ENCODE measurements at places on chromosomes 3 and 15.

DNA sequence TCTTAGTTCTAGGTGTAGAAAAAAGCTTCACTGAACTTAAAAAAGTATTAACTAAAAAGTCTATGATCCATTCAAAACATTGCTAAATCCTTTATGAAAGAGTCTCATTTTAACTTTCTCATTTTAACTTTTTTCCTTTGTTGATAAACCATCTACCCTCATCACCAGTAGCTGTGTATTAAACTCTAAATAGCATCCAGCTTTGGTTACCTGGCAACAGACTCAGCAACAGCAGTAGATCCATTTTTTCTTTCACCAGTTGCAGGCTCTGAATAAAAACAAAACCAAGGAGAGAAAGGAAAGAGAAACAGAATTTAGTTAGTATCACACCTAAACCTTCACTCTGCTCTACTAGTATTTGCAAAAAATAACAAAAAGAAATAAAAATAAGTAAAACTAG, 51.6 kb downstream of the TP53BP1 start:
- DNase-seq = no peak

DNA sequence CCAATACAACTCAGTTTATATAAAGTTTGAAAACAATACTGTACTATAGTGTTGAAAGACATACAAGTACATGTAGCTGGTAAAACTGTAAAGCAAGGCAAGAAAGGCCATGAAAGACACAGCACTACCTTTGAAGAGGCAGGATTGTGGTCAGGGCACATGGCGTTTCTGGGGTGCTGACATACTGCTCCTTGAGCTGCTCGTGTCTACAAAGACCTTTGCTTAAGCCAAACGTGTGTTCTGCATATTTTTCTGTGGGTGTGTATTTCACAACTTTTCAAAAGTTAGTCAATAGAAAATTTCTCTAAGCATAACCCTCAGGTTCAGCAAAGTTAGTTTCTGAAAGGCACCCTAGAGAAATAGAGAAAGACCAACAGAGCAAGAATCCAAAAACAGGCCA, 14.1 kb upstream of the TOPAZ1 start:
- DNase-seq = no peak

DNA sequence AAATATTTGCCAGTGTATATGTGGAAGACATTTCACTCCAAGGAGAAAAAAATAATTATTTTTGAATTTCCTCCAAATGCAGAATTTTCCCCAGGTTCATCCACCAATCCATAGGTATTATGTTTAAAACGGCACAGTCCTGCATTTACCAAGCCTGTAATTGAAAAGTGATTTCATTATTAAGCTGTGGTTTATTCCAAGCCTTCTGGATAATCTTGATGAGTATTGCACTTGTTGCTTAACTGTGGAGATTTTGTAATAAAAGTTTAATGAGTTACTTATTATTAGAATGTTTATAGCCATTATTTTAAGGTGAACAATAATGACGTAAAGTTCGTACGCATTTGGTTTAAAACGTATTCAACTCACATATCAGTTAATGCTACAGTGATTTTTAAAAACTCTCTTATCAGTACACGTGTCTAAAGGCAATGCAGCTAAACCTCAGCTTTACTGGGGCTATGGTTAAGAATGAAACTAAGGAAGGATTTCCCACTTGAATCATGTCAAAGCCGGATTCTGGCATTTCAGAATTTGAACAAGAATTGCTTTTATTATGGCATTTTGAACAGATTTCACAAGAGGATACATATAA, 283.9 kb downstream of the MECOM start:
- no peak for DNase-seq

- no peak for DNase-seq
Measured at GRCh38 chr15:46222826-46223225, 588.0 kb downstream of the SQOR start.

DNA sequence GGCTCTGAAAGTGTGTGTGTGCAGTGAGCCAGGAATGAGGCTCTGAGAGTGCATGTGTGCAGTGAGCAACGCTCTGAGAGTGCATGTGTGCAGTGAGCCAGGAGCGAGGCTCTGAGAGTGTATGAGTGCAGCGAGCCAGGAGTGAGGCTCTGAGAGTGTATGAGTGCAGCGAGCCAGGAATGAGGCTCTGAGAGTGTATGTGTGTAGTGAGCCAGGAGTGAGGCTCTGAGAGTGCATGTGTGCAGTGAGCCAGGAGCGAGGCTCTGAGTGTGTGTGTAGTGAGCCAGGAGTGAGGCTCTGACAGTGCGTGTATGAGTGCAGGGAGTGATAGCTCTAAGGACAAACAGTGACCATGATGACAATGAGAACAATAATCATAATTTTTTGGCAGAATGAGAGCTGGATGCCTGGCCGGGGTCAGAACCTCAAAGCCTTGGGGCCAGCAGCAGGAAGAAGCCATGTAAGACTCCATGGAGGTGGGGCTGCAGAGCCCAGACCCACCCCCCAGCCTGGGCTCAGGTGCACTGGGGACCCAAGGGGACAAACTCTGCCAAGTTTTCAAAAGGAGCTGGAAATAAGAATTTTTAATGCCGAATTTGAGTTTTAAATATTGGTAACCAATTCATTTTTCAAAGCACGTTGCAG, 85.7 kb upstream of the PRR20G start:
- no peak for DNase-seq
